Smooth muscle cell of the pulmonary artery (primary cell): ENCODE measurements at places on chromosomes 6 and 20. TPM values are rescaled to one million over a fixed set of nuclear protein-coding genes. Genes with fewer than 3 reads are reported as not detected.

The BEND6 gene
- total RNA-seq, result 12.4 and 12.8 TPM in 2 replicates

The TPBG gene
- total RNA-seq, result 69.5 and 138 TPM in 2 replicates

The OVOL2 gene
- not detected in 2 replicates for total RNA-seq

The SPEF1 gene
- total RNA-seq, result 0.13 and 0.20 TPM in 2 replicates

The ZFAND3 gene
- 39.8 and 47.9 TPM in 2 replicates for total RNA-seq

The TRAPPC3L gene
- 0.07 TPM in 1 of 2 replicates, not detected in the other for total RNA-seq

The NFATC2 gene
- 0.26 and 0.30 TPM in 2 replicates for total RNA-seq

The WFDC5 gene
- not detected in 2 replicates for total RNA-seq

The LY86 gene
- total RNA-seq, result not detected in 2 replicates

The TULP4 gene
- 82.9 and 88.3 TPM in 2 replicates for total RNA-seq

The CENPQ gene
- total RNA-seq, result 1.8 and 5.5 TPM in 2 replicates

The PRDM13 gene
- total RNA-seq, result 0.07 TPM in 1 of 2 replicates, not detected in the other

The SYTL3 gene
- 1.8 and 2.0 TPM in 2 replicates for total RNA-seq

The ZNF334 gene
- total RNA-seq, result 0.83 and 3.9 TPM in 2 replicates

The RSPO3 gene
- 1.7 and 8.0 TPM in 2 replicates for total RNA-seq

The C20orf204 gene
- 0.65 and 0.76 TPM in 2 replicates for total RNA-seq

The FAM83D gene
- 4.5 and 7.8 TPM in 2 replicates for total RNA-seq

The TRIM10 gene
- total RNA-seq, result not detected in 2 replicates

The MYB gene
- total RNA-seq, result 0.33 and 0.40 TPM in 2 replicates

The SLC35F1 gene
- 0.07 TPM in 1 of 2 replicates, not detected in the other for total RNA-seq

The OLIG3 gene
- not detected in 2 replicates for total RNA-seq

The OPRM1 gene
- total RNA-seq, result not detected in 2 replicates

The MLN gene
- not detected in 2 replicates for total RNA-seq

The RAB22A gene
- 20.2 and 21.4 TPM in 2 replicates for total RNA-seq

The PPP1R14C gene
- total RNA-seq, result 2.1 and 7.4 TPM in 2 replicates

The ZBTB24 gene
- total RNA-seq, result 6.1 and 6.6 TPM in 2 replicates

The SERPINB1 gene
- 8.0 and 11.3 TPM in 2 replicates for total RNA-seq

The CLVS2 gene
- not detected in 2 replicates for total RNA-seq

The DDO gene
- 3.6 and 5.9 TPM in 2 replicates for total RNA-seq

The OTOR gene
- not detected in 2 replicates for total RNA-seq

The RIPPLY2 gene
- not detected in 2 replicates for total RNA-seq

The THEMIS gene
- under 0.01 TPM in 1 of 2 replicates, not detected in the other for total RNA-seq

The ASIP gene
- total RNA-seq, result not detected in 2 replicates

The FHL5 gene
- not detected in 2 replicates for total RNA-seq

The MUCL3 gene
- total RNA-seq, result not detected in 2 replicates

The BPIFA1 gene
- total RNA-seq, result not detected in 2 replicates

The FAM120B gene
- 25.6 and 28.3 TPM in 2 replicates for total RNA-seq

The GSTA3 gene
- total RNA-seq, result not detected in 2 replicates

The BPIFB4 gene
- not detected in 2 replicates for total RNA-seq

The HLA-G gene
- total RNA-seq, result 0.26 and 0.36 TPM in 2 replicates

The TRIM40 gene
- total RNA-seq, result not detected in 2 replicates
